ENCODE measurements at places on chromosomes 4 and X.

DNA sequence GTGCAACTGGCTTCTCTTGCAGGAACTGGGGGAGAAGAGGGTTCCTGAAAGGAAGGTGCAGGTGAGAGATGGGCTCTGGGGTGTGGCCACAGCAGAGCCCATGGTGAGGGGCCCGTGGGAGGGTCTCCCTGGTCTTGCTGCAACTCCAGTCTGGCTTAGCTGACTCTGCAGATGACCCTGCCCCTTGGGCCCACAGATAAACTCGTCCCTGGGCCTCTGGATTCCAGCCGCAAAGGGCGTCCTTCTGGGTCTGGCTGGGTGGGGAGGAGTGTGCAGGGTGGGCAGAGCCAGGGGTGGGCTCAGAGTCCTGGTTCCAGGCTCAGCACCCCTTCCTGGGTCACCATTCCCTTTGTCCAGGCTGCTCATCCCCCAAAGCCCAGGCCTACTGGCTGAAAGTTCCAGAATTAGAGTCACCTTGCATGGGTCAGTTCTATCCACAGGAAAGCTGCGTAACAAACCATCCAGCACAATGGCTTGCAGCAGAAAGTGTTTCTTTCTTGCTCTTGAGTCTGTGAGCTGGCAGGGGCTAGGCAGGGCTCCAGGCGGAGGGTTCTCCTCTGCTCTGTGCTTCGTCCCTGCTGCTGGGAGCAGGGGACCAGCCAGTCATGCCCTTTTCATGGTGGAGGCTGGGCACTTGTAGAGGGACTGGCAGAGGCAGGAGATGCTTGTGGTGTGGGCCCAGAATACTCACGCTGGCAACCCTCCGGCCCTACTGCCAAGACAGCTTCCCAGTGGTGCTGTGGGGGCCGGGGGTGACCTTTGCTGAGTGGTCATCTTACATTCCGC, 43.5 kb upstream of the ADRA2C start:
- no peak for DNase-seq

GRCh38 chr4:131091896-131092295, 1995.9 kb downstream of the C4orf33 start:
- DNase-seq = no peak

- DNase-seq = no peak
These were observed 413.4 kb downstream of the PACRGL start for GRCh38 chr4:21113496-21114223.

GRCh38 chrX:30373479-30373878, 64.3 kb upstream of the NR0B1 start:
- no peak for DNase-seq

GRCh38 chrX:4762196-4762595, 1048.7 kb upstream of the PRKX start:
- no peak for DNase-seq

- DNase-seq = no peak
These were observed at the start of gene CPLX1 for GRCh38 chr4:825971-826330. Gene CPLX1, minus strand, starts transcription at chr4:826129. Its CDS starts 1,607 bp downstream, at chr4:824522.

DNA sequence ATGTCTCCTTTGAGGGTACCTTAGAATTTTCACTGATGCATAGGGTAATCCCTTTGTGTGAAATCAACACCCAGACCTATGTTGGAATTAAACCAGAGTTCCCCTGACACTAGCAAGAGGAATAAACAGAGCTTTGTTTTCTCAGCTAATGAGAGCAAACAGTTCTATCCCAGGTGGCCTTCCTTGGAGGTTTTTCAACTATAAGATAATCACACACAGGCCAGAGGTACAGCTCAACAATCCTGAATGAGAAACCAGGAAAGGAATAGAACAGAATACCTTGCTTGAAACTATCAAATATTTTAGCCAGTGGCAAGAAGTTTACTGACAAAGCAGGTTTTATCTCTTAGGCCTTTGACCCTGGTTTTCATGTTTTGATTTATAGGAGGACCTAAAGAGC, 100.2 kb downstream of the OTC start:
- DNase-seq = no peak

DNA sequence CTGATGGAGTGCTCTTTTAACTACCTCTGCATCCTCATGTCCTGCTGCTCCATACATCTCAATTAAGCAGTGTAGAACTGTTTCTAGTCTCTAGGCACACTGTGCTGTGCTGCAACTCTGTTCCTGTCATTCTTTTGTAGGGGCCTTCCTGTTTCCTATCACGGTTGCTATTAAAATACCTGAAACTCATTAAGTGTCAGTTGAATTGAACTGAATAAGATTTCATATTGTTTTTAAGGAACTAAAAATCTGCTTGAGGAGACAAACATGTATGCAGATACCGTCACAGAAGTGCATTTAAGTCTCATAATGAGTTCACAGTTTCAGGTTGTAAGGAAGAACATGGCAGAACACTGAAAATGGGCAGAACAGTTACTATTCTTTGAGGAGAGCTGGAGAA, 170.1 kb downstream of the LARP7 start:
- DNase-seq = no peak

Data from activated naive CD8-positive, alpha-beta T cell treated with anti-CD3 and anti-CD28 coated beads, Interleukin-2, amount 50 U/mL, for 16 hours (primary cell).